CD4-positive, alpha-beta T cell treated with Interleukin-12 subunit alpha and Interleukin-12 subunit beta, for 1 hour (primary cell): ENCODE measurements at places on chromosomes 1 and 21.

GRCh38 chr1:3469104-3469848 lies 14.8 kb downstream of the ARHGEF16 start:
- DNase-seq = no peak

DNA sequence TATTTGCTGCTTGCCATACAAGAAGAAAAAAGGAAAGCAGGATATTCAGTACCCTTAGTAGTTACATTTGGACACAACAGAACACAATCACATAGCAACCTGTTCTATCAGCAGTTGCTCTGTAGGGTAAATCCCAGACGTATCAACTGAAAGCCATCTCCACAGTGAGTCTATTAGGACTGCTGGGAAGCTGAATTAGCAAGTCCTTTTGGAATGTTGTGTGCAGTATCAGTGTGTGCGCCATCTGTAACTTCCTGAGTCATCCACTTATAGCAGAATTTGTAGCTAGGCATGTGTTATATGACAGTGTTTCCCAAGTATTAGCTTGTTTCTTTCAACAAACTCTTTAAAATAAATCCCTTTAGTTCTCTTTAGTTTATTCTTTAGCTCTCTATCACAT lies 21.3 kb downstream of the CCDC30 start:
- DNase-seq = no peak

GRCh38 chr1:97501628-97502027 lies 419.2 kb downstream of the DPYD start:
- DNase-seq = no peak

- DNase-seq = no peak
These were observed 12.7 kb downstream of the UBE2J2 start for GRCh38 chr1:1260843-1261560.

- no peak for DNase-seq
These were observed at the start of gene HMCN1 for GRCh38 chr1:185733818-185734735. HMCN1 (plus strand) TSS chr1:185734391; CDS start chr1:185734780, 389 bp downstream.

DNA sequence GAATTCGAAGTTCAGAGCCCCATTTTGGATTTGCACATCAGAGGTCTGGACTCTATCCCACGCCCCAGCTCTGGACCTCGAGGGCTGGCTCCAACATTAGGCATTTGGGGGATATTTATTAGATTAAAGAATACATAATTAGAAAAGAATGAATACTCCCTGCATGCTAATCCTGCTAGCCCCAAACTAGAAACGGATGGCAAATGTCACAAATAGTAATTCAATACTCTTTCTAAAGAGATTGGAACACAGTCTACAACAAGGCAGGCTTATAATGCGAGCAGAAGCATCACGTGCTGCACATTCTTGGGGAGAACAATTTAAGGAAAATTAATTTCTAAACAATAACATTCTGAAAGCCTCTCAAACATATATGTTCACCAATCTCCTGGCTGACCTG lies 27.7 kb upstream of the RAP1A start:
- DNase-seq = no peak

GRCh38 chr1:66384258-66384921 lies 149.6 kb upstream of the SGIP1 start:
- no peak for DNase-seq

- no peak for DNase-seq
These were observed 442.9 kb upstream of the NEGR1 start for GRCh38 chr1:72724951-72725861.

DNA sequence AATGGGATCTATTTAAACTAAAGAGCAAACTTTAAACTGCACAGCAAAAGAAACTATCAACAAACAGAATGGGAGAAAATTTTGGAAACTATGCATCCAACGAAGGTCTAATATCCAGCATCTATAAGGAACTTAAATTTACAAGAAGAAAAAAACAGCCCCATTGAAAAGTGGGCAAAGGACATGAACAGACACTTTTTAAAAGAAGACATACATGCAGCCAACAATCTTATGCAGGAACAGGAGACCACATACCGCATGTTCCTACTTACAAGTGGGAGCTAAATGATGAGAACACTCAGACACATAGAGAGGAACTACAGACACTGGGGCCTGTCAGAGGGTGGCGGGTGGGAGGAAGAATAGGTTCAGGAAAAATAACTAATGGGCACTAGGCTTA lies 149.6 kb downstream of the RPS6KC1 start:
- no peak for DNase-seq

DNA sequence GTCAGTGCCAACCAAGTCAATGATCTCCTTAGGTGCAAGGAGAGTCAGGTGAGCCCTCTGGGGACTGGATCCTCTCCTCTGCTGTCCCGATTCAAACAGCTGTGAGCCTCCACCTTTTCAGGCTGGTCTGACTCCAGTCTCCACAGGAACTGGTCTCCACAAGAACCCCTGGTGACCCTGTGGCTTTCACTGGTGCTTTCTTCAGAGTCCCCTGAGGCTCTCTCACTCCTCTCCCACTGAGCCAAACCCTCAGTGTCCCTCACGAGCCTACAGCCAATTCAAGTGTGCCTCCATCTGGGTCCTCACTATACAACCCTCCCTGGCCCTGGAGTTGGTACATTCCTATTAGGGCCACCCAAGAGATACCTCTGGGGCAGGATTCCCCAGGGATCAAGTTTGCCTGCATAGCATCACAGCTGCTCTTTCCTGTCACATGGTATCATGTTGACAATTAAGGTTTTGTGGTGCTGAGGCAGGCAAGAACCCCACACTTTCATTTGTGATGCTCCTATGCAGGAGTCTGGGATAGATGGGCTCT lies 5.2 kb upstream of the NGF start:
- DNase-seq = no peak

GRCh38 chr21:25396135-25396711 lies 211.1 kb downstream of the MRPL39 start:
- DNase-seq = peak; percentile 18

DNA sequence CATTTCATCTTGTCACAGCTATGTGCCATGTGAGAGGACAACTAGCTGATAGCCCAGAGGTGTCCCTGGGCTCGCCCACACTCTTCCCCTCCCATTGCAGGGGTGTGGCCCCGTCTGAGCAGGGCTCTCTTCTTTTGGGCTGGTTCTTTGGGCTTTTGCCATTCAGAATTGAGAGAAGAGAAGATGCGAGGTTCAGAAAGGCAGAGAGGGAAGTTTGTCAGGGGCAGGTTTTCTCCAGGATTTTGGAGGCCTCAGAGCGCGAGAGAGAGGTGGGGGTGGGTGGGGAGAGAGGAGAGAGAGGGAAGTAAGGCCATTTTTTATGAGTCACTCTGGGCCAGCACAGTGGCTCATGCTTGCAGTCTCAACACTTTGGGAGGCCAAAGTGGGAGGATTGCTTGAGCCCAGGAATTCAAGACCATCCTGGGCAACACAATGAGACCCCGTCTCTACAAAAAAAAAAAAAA lies 5.2 kb downstream of the IFI6 start:
- no peak for DNase-seq

DNA sequence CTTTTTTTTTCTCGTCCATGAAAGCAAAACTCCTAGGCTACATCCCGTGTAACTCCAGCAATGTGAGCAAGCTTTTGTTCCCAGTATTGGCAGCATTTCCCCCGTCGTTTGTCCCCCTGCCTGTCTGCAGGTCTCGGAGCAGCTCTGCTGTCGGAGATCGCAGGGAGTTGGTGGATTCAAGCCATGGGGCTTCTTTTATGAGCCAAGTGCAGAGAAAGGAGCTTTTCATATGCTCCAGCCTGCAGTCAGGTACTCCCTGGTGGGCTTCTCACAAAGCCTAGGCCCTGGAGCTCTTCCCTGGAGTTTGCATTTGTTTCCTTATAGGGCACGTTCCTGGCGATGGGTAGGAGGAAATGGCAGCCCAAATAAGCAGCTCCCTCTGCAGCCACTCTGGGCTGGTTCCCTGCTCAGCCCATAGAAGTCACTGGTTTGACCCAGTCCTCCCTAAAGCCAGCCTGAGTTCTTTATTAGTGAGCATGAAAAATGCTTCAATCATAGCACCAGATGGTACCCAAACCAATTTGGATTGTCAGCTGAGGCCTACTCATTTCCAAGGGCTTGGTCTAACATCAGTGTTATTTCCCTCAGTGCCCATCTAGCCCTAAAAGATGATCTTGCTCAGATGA lies 78.3 kb downstream of the NUF2 start:
- no peak for DNase-seq

DNA sequence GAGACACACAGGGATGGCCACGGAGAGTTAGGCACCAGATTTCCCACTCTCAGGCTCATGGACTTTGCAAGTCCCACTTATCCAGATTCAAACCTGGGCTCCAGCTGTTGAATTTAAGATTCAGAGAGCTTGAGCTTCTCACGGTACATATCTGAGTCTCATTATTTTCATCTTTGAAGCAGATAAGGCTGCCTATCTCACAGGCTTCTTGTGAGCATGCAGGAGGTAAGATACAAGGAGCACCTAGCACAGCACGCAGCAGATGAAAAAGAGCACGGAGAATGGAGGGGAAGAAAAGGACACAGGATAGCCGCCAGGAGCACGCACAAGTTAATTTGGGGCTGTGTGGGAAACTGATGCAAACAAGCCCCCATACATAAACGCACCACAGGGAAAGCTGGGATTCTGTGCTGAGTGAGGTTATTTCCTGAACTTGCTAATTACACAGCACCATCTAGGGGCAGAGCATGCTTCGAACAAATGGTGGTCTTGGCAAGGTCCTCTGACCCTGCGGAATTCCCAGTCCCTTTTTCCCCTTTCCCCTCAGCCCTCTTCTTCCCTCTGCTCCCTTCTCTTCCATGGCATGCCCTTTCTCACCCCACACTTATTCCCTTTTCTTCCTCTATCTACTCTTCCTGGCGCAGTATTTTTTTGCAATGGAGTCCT lies 134.7 kb upstream of the VANGL1 start:
- DNase-seq = no peak

DNA sequence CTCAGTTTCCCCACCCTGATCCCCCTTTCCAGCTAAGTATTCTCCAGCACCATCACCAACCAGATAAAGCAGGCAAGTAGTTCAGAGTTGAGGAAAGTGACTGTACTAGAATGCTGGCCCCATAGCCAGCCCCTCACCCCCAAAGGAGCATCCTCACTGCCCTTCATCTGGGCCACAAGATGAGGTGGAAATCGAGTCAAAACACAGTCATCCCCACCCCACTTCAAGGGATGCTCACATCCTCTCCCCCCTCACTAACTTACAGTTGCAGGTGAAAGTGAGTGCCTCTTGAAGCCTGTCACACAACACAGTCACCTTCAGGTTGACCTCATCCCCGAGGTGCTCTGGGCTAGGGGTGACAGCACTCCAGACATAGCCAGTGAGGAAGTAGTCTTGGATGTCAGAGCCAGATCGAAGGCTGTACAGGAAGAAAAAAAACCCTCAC lies 30.4 kb downstream of the PIK3C2B start:
- DNase-seq = no peak

DNA sequence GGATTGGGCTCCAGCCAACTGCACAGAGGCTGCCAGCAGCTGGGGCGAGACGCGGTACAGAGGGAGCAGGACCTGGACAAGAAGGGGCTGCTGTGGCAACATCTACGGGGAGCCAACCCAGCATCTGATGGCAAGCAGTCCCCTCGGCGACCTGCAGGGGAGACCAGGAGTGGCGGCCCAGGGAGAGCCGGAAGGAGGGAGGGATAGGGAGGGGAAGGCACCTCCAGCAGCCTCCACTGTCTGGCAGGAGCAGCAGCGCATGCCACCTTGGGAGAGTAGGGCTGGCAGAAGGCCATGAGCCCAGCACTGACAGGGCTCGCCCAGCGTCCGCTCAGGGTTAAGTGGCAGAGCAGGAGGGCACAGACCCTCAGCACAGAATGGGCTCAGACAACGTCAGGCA lies 17.3 kb downstream of the CHD5 start:
- no peak for DNase-seq

GRCh38 chr1:86537928-86538695 lies 8.8 kb upstream of the CLCA4 start:
- DNase-seq = no peak

GRCh38 chr1:202691816-202692215 lies 18.4 kb downstream of the SYT2 start:
- no peak for DNase-seq

DNA sequence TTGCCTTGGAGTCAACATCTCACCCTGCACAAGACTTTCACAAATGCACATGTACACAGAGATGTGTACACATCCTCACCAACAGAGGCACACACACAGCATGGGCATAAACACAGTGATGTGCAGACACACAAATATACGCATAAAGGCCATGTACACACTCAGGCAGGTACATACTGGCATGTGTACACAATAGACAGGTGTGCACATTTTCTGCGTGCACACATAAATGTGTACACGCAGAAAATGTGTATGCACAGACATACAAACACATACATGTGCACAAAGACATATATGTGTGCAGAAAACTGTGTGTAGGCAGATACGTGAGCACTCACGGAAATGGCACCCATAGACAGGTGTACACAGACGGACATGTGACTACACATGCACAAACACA lies 85.3 kb upstream of the ZBTB40 start:
- no peak for DNase-seq

DNA sequence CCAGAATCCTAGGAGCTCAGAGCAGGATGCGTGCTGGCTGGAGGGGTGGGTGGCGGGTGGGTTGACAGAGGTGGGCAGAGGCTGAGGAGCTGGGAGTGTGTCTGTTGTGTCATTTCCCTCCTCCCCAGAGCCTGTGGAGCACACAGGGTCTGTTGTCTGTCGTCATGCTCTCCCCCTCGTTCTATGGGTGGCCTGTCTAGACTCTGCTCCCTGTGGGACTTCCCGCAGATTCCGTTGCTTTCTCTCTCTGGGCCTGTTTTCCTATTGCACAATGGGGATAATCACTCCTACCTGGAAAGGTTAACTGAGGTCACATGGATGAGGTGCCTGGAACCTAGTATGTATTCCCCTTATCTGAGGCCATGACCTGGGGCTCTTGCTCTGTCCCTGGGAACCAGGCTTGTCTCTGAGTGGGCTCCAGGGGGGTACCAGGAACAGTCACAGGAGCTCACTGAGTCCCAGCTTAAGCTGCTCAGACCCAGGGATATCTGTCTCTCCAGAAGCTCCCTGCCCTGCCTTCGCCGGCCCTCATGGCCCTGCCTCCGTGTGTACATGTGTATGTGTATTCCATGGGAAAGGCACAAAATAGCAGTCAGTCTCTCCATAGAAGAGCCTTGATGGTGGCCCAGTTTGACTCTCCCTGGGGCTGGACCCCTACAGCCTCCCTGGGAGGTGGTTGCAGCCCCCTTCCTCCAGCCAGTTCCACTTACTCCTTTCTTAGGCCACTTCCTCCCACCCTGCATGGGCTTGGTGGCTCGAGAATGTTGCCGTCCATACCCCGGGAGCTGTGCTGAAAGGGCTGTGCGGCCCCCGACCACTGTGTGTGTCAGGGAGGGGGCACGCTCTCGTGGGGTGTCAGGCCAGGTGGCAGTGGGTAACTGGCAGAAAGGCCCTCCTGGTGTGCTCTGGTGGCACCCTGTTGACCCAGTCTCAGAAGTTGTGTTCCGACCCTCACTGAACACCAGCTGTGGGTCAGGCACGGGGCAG lies 17.9 kb downstream of the PTPRF start:
- no peak for DNase-seq

- DNase-seq = no peak
These were observed 20.2 kb upstream of the MGST3 start for GRCh38 chr1:165610866-165611265.

DNA sequence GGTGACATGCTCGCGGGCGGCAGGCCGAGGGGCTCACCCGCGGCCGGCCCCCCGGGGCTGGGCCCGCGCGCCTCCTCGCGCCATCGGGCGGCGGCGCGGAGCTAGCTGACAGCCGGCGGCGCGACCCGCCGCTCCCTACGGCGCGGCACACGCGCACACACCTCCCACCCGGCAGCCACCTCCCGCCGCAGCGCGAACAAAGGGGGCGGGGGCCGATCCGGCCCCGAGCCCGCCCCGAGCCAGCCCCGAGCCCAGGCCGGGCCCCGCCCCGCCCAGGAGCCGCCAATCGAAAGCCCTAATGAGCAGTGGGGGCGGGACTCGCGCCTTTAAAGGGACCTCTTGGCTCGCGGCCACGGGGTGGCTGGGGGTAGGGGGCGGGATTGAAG lies at the start of gene KIF21B:
KIF21B (minus strand) TSS at position 198 of the 386 bp plus-strand sequence. CDS start 331 bp downstream, outside the sequence.
- DNase-seq = peak; percentile 93
